ENCODE measurements at places on chromosomes 4 and X.

DNA sequence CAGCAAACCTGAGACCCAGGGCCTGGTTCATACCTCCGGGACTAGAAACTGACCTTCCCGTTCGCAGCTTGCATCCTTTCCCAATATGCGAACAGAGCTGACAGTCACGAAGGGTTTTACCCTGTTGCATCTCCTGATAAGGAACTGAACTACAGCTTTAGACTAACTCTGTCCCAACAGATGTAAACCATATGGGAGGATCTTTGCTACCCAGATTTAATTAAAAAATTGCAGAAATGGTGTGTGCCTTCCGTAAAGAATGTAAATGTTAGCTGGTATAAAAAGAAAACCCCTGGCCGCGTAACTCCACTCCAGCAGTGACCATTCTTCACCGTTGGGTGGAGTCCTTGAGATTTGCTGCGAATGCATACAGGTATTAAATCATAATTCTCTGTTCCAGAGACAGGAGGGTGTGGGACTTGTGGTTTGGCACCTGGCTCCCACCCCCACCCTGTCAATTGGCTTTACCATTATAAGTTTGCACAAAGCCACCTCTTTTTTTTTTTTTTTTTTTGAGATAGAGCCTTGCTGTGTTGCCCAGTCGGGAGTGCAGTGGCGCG, 40.6 kb upstream of the SORCS2 start:
- no peak for DNase-seq

GRCh38 chrX:97850911-97851310, 967.2 kb downstream of the RPA4 start:
- DNase-seq, result no peak

- DNase-seq, result no peak
Observed at GRCh38 chr4:70752236-70752635, 30.5 kb downstream of the RUFY3 start.

- no peak for DNase-seq
Observed at GRCh38 chrX:19724409-19724808, 163.0 kb downstream of the SH3KBP1 start.

DNA sequence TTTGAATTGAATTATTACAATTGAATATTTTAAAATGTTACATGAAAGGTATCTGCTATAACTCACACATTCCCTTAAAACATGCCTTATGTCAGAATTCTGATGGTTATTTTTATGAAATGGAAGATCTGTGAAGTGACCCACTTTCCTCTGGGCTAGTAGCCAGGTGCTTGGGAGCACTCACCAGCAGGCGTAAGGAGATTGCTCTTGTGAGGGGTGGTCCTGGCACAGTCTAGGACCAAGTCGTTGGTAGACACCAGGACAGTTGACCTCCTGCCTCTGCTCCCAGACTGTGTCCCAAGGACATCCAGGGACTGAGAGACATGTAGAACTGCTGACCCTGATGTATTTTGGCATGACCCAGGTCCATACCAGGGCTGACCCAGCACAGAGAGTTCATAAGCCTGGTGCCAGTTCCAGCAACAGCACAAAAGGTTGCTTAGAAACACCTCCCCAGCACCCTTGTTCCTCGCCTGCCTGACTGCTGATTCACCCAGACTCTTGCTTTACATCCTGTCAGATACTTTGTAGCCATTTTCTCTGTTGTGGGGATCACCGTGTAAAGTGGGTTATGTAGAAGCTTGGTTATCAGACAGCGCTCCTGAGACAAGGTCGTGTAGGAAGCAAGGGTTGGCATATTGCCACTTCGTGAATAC, 48.5 kb downstream of the NELFA start:
- peak; percentile 66 for DNase-seq

DNA sequence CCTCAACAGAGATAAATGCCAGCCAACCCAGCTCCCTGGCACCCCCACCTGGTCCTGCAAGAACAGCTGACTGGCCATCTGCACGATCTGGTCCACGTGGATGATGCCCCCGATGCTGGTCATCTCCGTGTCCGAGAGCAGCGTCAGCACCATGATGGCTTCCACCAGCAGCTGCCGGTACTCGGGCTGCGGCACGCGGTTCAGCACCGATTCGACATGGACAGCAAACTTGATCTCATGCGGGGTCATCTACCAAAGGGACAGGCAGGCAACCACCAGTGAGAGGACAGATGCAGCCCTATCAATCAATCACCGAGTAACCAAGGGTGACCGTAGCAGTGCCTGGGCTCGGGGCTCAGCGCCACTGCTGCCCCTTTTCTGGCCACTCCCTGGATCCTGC, 89.8 kb downstream of the PHKA2 start:
- DNase-seq, result no peak

All from choroid plexus epithelial cell (primary cell).